Memory B cell (primary cell): ENCODE measurements at places on chromosomes 2 and 18.

- H3K27me3 ChIP-seq: no peaks in the 10 kb centered on the region
- H3K27ac ChIP-seq: peak overlapping the region; percentile 100
Observed at GRCh38 chr2:156399224-156399949, 36.8 kb upstream of the GPD2 start.

- no peaks in the 10 kb centered on the region for H3K36me3 ChIP-seq
- H3K27me3 ChIP-seq: peaks cover 7% of the 10 kb centered on the region
- no peaks in the 10 kb centered on the region for H3K4me1 ChIP-seq
- H3K4me3 ChIP-seq: no peak overlapping the region
- no peak for DNase-seq
Observed at GRCh38 chr2:239519089-239519920, 118.5 kb upstream of the HDAC4 start.

DNA sequence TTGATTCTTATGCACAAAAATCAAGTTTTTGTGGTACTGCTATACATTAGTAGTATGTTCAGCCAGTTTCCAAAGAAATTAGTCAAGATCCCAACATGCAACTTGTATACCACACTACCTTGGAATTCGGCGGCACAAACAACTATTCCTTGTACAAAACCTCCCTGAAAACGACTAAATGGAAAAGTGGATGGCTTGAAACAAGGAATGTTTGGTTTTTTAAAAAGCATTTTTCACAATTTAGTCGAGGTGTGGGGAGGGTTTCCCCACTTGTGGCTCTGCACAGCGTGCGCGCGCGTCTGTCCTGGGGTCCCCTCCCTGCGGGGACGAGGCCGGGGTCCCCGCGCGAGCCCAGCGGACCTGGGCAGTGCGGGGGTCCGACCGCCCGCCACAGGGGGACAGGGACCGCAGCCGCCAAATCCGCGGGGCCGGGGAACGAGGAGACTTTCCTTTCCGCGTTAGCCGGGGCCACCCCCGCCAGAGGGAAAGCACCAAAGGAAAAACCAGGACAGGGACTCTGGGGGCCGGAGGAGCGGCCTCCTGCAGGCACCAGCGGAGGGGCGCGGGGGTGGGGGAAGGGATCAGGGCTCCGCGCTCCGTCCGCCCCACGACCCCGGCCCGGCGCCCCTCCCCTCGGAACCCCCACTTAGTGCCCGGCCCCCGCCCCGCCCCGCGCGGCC, 534 bp upstream of the SOCS6 start:
- peaks cover 2% of the 10 kb centered on the region for H3K4me1 ChIP-seq
- H3K4me3 ChIP-seq: peak overlapping the region; percentile 43
- no peak overlapping the region for H3K27ac ChIP-seq

GRCh38 chr2:99710721-99711120, 220.9 kb upstream of the REV1 start:
- H3K27me3 ChIP-seq: no peaks in the 10 kb centered on the region
- no peak for DNase-seq
- H3K27ac ChIP-seq: no peak overlapping the region
- H3K4me1 ChIP-seq: peaks cover 15% of the 10 kb centered on the region
- no peak overlapping the region for H3K4me3 ChIP-seq

DNA sequence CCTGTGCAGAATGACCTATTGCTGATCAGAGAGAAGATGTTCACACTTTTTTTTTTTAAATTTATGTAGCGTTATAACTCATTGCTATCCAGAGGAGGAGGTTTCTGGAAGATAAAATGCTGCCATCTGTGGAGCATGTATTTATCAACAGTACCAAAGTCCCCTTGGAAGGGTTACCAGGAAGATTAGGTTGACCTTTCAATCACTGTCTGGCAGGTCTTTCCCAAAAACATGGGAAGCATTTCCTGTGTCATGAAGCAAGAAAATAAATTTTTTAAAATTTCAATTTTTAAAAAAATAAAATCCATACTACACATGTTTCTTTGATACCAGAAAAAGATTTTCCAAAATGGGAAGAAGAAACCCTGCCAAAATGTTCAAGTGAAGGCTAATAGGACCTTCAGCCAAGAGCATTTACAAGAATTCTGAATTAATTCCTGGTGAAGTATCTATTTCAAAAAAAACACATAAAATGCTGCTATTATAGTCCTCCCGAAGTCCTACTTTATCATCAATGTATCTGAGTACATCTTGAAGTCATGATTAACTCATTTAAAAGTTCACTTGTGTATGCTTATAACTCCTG, 143.9 kb upstream of the RND3 start:
- H3K36me3 ChIP-seq: no peaks in the 10 kb centered on the region
- no peaks in the 10 kb centered on the region for H3K4me1 ChIP-seq
- H3K27me3 ChIP-seq: no peaks in the 10 kb centered on the region
- H3K27ac ChIP-seq: no peak overlapping the region
- DNase-seq: no peak

GRCh38 chr18:48714873-48715272, 176.0 kb downstream of the CTIF start:
- H3K4me1 ChIP-seq: peaks cover 7% of the 10 kb centered on the region
- no peak overlapping the region for H3K4me3 ChIP-seq
- DNase-seq: no peak
- peaks cover 2% of the 10 kb centered on the region for H3K27me3 ChIP-seq
- H3K36me3 ChIP-seq: peaks cover 2% of the 10 kb centered on the region

DNA sequence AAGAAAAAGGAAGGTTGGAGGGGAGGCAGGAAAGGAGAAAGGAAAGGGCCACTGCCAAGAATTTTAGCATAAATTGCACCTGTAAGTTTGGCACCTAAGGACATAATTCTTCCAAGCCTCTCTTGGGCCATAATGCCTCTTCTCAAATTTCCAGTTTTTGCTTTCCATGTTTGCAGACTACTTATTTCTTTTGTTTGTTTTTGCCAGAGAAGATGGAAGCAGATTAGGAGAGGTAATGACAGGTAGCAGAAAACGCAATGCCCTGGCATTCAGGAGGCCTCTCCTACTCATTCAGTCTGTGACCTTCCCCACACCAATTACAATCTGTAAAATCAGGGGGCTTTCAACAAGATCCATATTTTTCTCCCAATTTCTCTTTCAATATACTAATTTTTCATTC, 56.8 kb downstream of the MRPL33 start:
- no peak for DNase-seq
- no peaks in the 10 kb centered on the region for H3K4me1 ChIP-seq
- H3K27ac ChIP-seq: no peak overlapping the region
- peaks cover 33% of the 10 kb centered on the region for H3K36me3 ChIP-seq
- no peak overlapping the region for H3K4me3 ChIP-seq

GRCh38 chr2:44166096-44166495, 2.6 kb upstream of the PPM1B start:
- H3K4me1 ChIP-seq: peaks cover 11% of the 10 kb centered on the region
- H3K36me3 ChIP-seq: peaks cover 1% of the 10 kb centered on the region
- peaks cover 2% of the 10 kb centered on the region for H3K27me3 ChIP-seq
- no peak for DNase-seq

DNA sequence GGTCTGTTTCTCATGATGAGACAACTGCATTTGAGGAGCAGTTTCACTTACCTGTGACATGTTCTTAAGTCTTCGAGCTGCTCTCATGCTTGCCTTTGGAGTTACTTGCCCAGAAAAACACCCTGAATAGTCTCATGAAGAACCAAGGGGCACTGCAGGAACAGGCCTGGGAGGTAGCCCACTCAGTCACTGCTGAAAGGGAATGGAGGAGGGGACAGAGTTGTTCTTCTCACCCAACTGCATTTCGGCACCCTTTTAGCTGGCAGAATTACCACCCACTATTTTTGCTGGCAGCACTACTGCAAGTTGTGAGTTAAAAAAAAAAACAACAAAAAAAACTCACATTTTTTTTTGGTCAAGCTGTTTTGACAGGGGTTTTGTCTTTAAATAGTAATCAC, 181.9 kb downstream of the PTPRM start:
- no peaks in the 10 kb centered on the region for H3K4me1 ChIP-seq
- no peaks in the 10 kb centered on the region for H3K36me3 ChIP-seq
- H3K27ac ChIP-seq: no peak overlapping the region
- no peak for DNase-seq
- no peak overlapping the region for H3K4me3 ChIP-seq

GRCh38 chr2:162926501-162926900, 87.9 kb upstream of the KCNH7 start:
- H3K27me3 ChIP-seq: no peaks in the 10 kb centered on the region
- no peak for DNase-seq
- H3K4me1 ChIP-seq: no peaks in the 10 kb centered on the region
- no peak overlapping the region for H3K27ac ChIP-seq

DNA sequence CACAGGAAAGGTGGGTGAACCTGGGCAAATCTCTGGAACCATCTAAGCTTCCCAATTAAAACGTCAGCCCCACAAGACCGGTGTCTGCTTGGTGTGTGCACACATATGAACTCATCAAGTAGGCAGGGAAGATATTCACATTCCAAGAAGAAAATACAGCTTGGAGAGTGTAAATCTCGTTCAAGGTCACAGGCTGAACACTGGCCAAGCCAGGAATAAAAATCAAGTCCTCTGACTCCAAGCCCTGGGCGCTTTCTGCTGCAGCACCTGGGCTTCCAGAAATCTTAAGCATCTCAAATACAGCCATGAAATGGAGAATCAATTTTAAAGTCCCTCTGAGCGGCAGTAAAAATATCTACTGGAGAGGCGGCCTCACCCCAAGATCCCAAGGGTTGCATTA, 150.9 kb downstream of the TWIST2 start:
- H3K27ac ChIP-seq: no peak overlapping the region
- H3K4me3 ChIP-seq: no peak overlapping the region
- no peaks in the 10 kb centered on the region for H3K36me3 ChIP-seq
- H3K27me3 ChIP-seq: peaks cover 7% of the 10 kb centered on the region
- no peak for DNase-seq

GRCh38 chr18:13026583-13027270, 35.6 kb downstream of the CEP192 start:
- H3K27ac ChIP-seq: no peak overlapping the region
- H3K36me3 ChIP-seq: peaks cover 49% of the 10 kb centered on the region
- DNase-seq: no peak

GRCh38 chr2:11711751-11712150, 34.7 kb upstream of the LPIN1 start:
- H3K36me3 ChIP-seq: no peaks in the 10 kb centered on the region
- H3K27ac ChIP-seq: no peak overlapping the region
- H3K4me1 ChIP-seq: peaks cover 4% of the 10 kb centered on the region
- H3K27me3 ChIP-seq: peaks cover 7% of the 10 kb centered on the region
- no peak overlapping the region for H3K4me3 ChIP-seq
- DNase-seq: no peak

GRCh38 chr2:120026890-120027289, 14.0 kb downstream of the EPB41L5 start:
- H3K27me3 ChIP-seq: no peaks in the 10 kb centered on the region
- DNase-seq: no peak
- H3K27ac ChIP-seq: no peak overlapping the region
- H3K4me3 ChIP-seq: no peak overlapping the region
- peaks cover 36% of the 10 kb centered on the region for H3K36me3 ChIP-seq

- DNase-seq: no peak
- no peaks in the 10 kb centered on the region for H3K36me3 ChIP-seq
- H3K4me3 ChIP-seq: no peak overlapping the region
- H3K27me3 ChIP-seq: no peaks in the 10 kb centered on the region
- H3K4me1 ChIP-seq: no peaks in the 10 kb centered on the region
Observed at GRCh38 chr2:241852116-241852980, 6.3 kb downstream of the PDCD1 start.

DNA sequence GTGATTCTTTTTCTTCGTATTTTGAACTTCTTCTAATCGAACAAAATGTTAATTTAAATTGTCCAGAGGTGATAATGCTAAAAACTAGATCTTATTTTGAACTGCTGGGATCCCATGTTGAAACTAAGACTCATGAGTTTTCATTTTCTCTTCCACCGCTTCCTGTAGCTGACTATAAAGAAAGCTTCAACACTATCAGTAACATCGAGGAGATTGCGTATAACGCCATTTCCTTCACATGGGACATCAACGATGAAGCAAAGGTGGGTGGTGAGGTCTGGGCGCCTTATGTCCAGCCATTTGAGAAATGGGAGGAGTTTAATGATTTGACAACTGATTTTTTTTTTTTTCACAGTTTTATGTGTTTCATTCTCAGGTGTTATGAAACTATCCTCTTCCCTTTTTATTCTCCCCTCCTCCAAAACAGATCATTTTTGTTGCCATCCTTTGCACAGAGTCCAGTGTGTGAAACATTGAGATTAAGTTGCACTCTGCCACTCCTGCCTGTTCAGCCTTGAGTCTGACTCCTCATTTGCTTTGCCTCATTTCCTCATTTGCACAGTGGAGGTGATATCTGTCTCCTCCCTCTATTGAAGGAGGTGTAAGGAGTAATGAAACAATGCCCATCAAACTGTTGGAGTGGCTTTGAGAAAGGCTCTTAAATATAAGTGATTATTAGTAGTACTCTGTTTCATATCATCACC, 13.8 kb downstream of the GRHL1 start:
- no peaks in the 10 kb centered on the region for H3K27me3 ChIP-seq
- H3K27ac ChIP-seq: no peak overlapping the region
- no peak overlapping the region for H3K4me3 ChIP-seq
- H3K4me1 ChIP-seq: peaks cover 12% of the 10 kb centered on the region
- no peaks in the 10 kb centered on the region for H3K36me3 ChIP-seq

DNA sequence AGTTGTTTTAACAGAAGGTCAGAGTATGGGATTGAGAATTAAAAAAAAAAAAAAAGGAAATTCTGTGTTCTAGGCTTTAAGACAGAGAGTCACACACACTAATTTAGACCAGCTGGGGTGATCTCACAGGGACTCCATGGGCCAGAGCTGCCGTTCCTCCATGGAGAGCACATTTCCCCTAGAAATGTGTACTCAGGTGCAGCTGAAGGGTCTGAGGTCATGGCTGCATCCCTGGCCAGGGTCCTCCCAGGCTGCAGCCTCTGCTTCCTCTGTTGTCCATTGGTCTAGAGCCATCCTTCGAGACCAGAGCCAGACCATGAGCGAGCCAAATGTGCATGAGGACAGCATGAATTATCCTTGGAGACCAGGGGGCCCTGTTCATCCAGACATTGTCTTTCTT, 190.1 kb upstream of the TNP1 start:
- H3K4me1 ChIP-seq: no peaks in the 10 kb centered on the region
- H3K27ac ChIP-seq: no peak overlapping the region
- no peak for DNase-seq
- H3K4me3 ChIP-seq: no peak overlapping the region
- H3K36me3 ChIP-seq: no peaks in the 10 kb centered on the region
- H3K27me3 ChIP-seq: peaks cover 10% of the 10 kb centered on the region

GRCh38 chr18:26471027-26471426, 77.3 kb downstream of the KCTD1 start:
- H3K4me3 ChIP-seq: no peak overlapping the region
- no peak overlapping the region for H3K27ac ChIP-seq
- peaks cover 4% of the 10 kb centered on the region for H3K4me1 ChIP-seq
- no peak for DNase-seq

DNA sequence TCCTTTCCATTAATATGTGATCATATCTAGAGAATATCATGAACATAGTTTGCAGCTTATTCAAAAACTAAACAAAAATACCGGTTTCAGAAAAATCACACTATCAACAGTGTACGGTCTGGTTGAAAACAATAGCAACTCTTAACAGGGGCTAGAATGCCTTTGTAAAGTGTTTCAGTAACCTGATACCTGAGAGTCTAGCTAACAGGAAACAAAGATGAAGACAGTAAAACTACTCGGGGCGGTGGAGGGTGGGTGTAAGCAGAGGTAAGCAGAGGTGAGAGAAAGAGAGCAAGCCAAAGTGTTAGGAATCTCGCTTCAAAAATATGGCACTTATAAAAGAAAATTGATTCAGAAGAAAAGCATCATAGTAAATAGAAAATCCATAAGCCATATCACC, 109.0 kb upstream of the RGPD4 start:
- no peak for DNase-seq
- H3K27me3 ChIP-seq: no peaks in the 10 kb centered on the region
- H3K4me1 ChIP-seq: peaks cover 4% of the 10 kb centered on the region

GRCh38 chr2:23401427-23402204, 16.6 kb downstream of the KLHL29 start:
- H3K4me1 ChIP-seq: peaks cover 10% of the 10 kb centered on the region
- no peak overlapping the region for H3K27ac ChIP-seq
- no peak for DNase-seq
- H3K4me3 ChIP-seq: no peak overlapping the region
